ENCODE measurements at places on chromosomes 5 and 9.

GRCh38 chr9:127741831-127742434 lies 6.8 kb upstream of the TOR2A start:
- DNase-seq, result no peak

DNA sequence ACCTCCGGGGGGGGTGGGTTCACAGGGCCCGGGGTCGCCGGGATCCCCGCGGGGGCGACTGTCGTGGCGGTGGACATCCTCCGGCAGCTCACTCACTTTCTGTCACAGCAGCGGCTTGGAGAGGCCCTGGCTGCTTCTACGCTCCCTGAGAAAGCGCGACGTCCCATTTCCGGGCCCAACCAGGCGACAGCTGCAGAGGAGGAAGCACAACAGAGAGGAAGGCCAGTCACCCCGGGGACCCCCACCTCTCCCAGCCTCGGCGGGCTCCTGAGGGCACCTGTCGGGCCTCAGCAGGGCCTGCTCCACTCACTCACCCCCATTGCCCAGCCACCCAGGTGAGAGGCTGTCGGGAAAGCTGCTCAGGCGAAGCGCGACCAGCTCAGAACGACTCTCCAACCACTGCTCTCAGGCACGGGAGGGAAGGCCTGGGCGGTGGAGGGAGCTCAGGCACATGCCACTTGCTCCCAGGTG lies 14.4 kb downstream of the BRD3 start:
- no peak for DNase-seq

GRCh38 chr5:62273687-62274086 lies 32.3 kb upstream of the KIF2A start:
- no peak for DNase-seq

DNA sequence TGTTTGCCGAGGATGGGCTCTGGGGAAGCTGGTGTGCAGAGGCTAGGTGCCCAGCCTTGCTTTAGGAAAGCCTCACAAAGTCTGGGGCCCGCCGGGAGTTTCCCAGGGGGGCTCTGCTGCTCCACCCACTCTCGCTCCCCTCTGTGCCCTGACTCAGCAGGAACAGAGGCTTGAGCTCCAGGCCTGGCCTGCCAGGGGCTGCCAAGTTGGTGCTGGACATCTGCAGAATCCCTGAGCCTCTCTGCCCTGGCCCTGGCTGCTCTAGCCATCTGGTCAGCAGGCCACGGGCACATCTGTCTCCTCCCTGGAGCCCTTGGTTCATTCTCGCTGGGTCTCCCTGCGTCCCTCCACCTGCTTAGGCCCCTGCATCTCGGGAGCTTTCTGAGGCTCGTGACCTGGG lies 647 bp upstream of the ADAMTSL2 start:
- no peak for DNase-seq

GRCh38 chr5:81516091-81516490 lies 122.2 kb upstream of the ACOT12 start:
- DNase-seq, result no peak

GRCh38 chr5:175463641-175464040 lies 14.7 kb upstream of the SFXN1 start:
- no peak for DNase-seq

DNA sequence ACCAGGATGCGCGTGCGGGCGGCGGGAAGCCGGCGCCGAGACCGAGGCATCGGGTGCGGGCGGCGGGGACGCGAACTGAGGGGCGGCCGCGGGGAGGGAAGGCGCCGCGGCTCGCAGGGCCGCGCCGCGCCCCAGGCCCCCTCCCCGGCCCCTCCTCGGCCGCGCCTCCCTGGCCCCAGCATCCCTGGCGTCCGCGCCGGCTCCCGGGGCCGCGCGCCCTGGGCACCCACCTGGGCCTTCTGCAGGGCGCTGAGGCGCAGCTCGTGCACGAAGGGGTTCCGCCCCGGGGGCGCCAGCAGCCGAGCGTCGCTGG lies 324 bp downstream of the LPCAT1 start:
- peak; percentile 18 for DNase-seq

GRCh38 chr5:10797261-10797660 lies 36.2 kb upstream of the DAP start:
- DNase-seq, result no peak

GRCh38 chr5:5209089-5209488 lies 69.0 kb downstream of the ADAMTS16 start:
- no peak for DNase-seq

GRCh38 chr5:14627270-14627669 lies 37.2 kb upstream of the OTULIN start:
- no peak for DNase-seq

DNA sequence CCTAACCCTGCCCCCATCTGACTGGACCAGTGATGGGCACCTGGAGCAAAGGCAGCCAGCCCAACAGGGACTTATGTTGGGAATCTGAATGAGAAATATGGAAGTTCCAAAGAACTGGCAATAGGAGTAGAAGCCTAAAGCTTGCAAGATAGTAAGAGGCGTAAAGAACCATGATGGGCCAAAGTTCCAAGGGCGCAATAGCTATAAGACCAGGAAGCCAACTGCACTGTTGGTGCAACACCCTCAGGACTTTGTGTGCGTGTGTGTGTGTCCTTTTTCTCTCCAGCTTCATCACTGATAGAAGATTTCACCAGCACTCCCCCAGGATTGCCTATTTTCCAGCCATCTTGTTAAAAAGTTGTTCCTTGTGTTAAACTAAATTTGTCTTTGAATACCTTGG lies 92.8 kb downstream of the ZNF608 start:
- no peak for DNase-seq

- no peak for DNase-seq
Measured at GRCh38 chr5:132475987-132476875, 14.3 kb downstream of the IRF1 start.

DNA sequence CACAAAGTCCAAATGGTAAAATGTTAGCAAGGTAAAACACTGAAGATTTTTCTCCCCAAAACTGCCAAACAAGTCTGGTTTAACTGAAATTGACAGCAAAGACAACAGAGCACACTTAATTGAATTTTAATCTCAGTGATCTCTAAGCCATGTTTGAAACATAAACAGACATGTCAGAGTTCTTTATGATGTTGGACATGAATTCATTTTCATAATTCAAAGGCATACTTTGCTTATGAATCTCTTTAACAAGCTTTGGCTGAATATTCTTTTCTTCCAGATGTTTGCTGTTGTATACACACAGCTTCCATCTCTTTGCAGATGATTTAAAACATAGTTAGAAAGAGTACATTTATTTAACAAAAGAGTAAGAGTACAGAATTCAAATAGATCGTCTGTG lies 509.1 kb downstream of the RAB3C start:
- DNase-seq, result no peak

- peak; percentile 47 for DNase-seq
Measured at GRCh38 chr5:95022967-95023695, 261.8 kb downstream of the MCTP1 start.

DNA sequence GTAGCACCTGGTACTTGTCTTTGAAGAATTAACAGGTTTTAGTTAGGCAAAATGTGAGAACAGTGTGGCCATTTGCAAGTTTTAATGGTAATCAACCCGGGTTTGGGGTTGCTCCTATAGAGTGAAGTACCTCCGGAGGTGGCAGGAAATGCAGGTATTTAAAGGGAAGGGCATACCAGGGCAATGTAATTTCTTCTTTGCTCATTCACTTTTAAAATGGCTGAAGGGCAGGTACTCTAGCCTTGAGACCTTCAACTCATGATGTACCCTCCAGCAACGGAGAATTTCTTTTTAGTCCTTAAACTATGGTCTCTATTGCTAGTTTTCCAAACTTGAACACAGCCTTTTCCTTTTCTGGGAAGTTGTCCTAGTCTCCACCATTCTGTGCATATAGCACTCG lies 1.3 kb upstream of the HSPA4 start:
- peak; percentile 21 for DNase-seq

Measured in activated CD4-positive, alpha-beta T cell treated with anti-CD3 and anti-CD28 coated beads, Interleukin-2, amount 50 U/mL, for 16 hours (primary cell).